ENCODE measurements at places on chromosomes 13 and 19.

DNA sequence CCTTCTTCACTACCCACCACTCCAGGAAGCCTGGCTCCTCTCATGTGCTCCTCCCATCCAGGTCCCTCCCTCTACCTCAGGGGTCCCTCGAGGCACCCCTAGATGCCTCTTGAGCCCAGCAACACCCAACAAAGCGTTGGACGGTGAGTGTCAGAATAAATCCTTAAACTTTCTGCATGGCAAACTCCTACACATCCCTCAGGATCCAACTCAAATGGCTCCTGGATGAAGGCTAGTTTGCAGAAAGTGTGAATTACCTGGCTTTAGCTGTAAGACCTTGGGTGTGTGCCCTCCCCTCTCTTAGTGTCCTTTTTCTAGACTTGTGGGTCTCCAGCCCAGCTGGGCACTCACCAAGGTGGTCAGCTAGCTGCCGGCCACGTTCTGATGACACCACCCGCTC is 5.4 kb downstream of the MPV17L2 start:
- no peak for DNase-seq

- DNase-seq: no peak
Measured at GRCh38 chr13:98875146-98875729, 102.6 kb downstream of the DOCK9 start.

- DNase-seq: no peak
Measured at GRCh38 chr13:77207943-77208342, 119.0 kb downstream of the MYCBP2 start.

- DNase-seq: no peak
Measured at GRCh38 chr19:29887442-29887855, 54.6 kb upstream of the URI1 start.

DNA sequence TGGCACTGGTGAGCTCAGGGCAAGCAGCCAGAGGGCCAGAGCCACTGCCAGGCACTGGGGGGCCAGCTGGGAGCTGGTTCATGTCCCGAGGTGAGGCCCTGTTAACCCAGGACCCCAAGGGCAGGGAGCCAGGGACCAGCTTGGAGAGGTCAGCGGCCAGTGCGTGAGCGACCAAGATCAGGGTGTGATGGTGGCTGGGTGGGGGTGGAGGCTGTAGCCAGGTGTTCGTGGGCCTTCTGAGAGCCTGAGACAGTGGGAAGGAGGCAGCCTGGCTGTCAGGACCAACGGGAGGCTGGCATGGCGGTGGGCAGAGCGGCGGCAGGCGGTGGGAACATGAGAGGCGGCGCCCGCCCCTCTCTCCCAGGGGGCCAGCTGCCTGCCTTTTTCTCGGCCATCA is 8.1 kb upstream of the KPTN start:
- DNase-seq: no peak

DNA sequence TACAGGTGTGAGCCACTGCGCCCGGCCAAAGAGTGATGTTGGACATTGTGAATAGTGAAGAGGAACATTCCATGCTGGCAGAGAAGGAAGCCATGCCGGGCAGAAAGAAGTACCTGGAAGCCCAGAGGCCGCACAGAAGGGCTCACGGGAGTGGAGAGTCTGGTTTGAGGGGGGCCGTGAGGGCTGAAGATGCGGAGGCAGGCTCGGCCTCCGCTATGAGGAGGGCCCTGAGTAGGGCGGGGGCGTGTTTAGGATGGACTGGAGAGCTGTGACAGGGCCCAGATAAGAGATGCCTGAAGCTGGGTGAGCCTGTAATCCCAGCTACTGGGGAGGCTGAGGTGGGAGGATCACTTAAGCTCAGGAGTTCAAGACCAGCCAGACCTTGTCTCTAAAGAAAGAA is 1.6 kb downstream of the JOSD2 start:
- DNase-seq: no peak

DNA sequence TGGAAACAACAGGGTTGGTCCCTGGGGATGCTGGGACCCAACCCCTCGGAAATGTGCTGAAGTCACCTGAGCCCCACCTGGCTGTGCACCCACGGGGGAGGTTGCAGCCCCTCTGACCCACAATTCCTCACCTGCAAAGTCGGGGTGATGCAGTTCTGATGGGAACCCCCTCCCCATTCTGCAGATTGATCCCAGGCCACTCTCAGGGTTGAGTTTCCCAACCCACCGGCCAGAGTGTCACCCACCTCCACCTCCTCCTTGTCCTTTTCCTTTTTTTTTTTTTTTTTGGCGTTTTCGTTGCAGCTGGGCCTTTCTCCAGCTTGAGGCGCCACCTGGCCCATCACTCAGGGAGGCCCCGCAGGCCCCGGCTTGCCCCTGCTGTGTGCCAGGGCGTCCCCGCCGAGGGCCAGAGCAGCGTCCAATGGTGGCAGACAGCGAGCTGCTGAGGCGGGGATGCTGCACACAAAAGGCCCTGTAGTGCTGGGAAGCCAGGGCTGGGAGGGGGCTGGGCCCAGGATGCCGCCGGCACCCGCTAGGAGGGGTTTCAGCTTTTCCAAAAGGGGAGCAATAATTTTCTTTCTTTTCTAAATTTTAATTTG is 4.6 kb downstream of the PIK3R2 start:
- no peak for DNase-seq

GRCh38 chr13:21015284-21015683 is 46.1 kb downstream of the LATS2 start:
- no peak for DNase-seq

DNA sequence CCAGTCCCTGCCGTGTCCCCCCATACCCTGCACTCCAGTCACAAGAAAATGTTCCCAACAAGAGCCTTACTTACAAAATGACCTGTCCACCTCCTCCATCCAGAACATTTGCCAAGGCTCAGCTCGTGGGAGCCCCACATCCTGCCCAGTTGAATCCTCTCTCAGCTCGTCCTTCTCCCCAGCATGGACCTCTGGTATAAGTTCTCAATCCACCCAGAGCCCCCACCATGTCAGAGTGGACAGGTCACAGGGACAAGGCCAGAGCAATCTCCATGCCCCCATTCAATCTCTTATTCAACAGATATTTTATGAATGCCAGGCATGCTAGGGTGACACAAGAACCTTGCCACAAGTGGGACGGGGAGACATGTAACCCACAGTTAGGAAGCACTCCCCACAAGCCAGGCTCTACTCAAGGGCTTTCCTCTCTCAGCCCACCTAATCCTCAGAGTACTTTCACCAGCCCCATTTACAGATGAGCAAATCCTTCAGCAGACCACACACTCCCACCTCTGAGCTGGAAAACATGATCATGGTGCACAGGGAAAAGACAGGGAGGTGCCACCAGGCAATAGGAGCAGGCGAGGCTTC is 15.1 kb downstream of the DEDD2 start:
- DNase-seq: no peak

- no peak for DNase-seq
Measured at GRCh38 chr13:51955816-51956603, 55.2 kb downstream of the ATP7B start.

GRCh38 chr19:6521718-6522646 is 8.8 kb upstream of the TNFSF9 start:
- DNase-seq: peak; percentile 74

GRCh38 chr19:31568724-31569123 is 219.5 kb upstream of the TSHZ3 start:
- DNase-seq: no peak

DNA sequence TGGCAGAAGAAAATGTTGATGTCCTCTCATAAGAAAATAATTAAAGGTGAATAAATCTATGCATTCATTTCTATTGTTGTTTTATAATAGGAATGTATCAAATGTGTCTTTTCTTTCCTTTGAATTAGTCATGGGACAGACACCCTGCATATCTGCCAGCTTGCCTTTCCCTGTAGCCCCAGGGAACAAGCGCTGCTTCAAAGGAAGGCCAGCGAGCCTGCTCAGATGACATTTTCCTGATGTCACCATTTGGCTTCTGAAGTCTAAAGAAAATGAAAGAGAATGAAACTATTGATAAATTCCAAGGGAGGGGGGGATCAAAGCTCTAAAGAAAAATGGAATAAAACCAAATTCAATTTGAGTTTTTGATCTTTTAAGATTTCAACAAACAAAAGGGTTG is 574.8 kb downstream of the IRS2 start:
- DNase-seq: no peak

DNA sequence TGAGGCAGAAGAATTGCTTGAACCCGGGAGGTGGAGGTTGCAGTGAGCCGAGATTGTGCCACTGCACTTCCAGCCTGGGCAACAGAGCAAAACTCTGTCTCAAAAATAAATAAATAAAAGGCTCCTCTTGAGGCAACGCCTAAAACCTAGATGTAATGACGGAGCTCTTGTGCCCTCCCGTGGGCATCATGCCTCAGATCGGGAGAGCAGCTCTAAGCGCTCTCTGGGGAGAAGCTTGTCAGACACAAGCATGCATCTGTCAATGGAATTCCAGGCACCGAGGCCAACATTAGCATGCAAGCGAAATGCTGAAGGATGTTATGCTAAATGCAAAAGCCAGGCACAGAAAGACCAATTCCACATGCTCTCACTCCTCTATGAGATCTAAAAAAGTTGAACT is 45.6 kb upstream of the MRI1 start:
- no peak for DNase-seq

DNA sequence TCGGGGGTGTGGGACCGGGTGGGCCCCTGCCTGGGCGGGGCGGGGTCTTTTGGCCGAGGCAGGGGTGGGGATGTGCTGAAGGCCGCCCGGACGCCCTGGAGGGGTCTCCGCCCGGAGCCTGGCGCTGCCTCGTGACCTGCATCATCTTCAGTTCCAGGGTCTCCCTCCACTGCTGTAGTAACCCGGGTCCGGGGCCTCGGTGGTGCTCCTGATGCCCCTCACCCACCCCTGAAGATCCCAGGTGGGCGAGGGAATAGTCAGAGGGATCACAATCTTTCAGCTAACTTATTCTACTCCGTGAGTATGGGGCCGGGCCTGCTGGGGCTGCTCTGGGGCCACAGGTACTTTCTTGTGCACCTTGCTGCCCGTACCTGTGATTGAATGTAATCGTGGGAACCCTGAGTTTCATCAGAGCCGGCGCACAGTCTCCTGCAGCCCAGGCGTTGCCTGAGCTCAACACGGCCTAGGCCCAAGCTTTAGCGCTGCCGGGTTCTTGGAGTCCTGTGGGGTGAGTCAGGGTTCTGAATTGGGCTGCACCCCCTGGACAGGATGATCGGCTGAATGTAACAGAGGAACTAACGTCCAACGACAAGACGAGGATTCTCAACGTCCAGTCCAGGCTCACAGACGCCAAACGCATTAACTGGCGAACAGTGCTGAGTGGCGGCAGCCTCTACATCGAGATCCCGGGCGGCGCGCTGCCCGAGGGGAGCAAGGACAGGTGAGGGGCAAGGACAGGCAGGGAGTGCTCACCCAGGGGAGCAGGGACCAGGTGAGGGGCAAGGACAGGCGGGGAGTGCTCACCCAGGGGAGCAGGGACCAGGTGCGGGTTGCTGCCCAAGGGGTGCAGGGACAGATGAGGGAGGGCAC is 10.5 kb downstream of the PEAK3 start:
- DNase-seq: no peak

DNA sequence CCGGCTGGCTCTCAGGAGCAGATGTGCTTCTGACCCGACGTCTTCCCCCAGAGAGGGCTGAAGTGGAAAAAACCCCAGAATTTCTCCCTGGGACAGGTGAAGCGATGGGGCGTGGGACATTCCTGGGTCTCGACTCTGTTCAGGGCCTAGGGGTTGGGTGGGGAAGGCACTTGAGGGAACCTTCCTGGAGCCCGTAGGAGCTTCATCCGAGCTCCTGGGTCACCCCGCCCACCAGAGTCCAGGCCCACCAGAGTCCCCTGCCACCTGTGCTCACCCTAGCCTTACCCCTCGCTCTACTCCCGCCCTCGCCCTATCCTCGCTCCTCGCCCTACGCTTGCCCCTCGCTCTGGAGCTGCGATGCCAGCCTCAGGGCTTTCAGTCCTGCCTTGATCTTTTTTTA is 23.2 kb downstream of the EPN1 start:
- DNase-seq: no peak

DNA sequence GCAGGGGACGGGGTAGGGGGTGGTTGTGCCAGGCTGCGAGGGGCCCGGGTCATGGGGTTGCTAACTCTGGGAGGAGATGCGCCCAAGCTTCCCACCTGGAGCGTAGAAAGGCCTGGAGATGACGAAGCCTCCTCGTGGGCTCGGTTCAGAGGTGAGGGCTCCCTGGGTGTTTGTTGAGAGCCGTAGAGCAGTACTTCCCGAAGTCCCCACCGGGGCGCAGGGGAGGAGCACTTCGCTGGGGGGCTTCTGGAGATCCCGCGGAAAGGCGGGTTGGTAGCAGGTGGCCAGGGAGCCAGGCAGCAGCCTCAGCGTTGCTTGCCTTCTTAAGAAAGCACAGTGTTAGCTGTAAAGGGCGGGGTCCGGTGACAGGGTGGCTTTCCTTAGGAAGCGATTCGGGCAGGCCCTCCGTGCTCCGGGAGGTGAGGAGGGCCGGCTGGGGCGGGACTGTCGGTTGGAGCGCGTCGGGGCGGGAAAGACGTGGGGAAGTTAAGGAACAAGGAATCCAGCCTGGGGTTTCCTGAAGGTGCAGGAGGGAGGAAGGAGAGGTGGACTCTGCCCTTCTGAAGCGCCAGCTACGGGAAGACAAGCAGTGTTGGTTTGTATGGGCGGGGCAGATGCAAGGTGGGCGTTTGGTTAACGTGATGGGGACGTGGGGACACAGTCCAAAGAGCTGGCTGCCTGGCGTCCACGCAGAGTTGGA is 3.3 kb downstream of the VSTM2B start:
- no peak for DNase-seq
